ENCODE measurements at places on chromosomes 5 and 9.

DNA sequence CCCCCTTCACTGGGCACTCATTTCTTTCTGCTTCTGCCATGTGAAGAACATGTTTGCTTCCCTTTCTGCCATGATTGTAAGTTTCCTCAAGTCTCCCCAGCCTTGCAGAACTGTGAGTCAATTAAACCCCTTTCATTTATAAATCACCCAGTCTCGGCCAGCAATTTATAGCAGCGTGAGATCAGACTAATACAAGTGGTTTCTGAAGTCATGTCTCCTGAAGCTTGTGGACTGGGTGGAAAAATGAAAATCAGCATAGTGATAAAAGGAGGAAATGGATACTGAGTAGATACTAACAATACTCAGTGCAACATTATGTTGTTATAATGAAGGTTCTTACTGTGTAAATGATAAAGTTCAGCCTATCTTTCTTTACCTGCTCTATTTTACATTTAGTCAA, 35.1 kb downstream of the NNT start:
- no peak for DNase-seq

- no peak for DNase-seq
These were observed 69.2 kb upstream of the S1PR3 start for GRCh38 chr9:88922091-88922490.

- no peak for DNase-seq
These were observed 475.7 kb upstream of the CYLC2 start for GRCh38 chr9:102519423-102519822.

GRCh38 chr5:90915393-90915792, 356.8 kb downstream of the ADGRV1 start:
- no peak for DNase-seq

GRCh38 chr9:124776954-124777648, at the start of gene OLFML2A:
Gene OLFML2A (plus strand): TSS chr9:124777133. CDS start chr9:124777271, 138 bp downstream.
- DNase-seq, result no peak

DNA sequence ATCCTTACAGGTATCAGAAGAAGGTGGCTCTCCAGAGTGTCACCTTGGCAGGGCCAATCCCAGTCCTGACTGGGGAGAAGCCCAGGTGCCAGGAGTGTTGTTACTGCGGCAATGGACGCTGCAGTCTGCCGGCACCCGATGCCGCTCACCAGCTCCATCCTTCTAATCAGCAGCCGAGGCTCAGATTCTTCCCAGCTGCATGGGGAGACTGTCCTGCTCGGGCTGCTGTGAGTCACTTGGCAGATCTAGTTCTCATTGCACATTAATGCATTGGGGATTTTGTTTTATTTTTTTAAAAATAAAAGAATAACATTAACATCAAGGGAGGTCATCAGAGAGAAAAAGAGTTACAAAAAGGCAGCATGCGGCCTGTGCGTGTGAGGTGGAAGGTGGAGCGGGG, 115.8 kb downstream of the MTX3 start:
- DNase-seq, result no peak

DNA sequence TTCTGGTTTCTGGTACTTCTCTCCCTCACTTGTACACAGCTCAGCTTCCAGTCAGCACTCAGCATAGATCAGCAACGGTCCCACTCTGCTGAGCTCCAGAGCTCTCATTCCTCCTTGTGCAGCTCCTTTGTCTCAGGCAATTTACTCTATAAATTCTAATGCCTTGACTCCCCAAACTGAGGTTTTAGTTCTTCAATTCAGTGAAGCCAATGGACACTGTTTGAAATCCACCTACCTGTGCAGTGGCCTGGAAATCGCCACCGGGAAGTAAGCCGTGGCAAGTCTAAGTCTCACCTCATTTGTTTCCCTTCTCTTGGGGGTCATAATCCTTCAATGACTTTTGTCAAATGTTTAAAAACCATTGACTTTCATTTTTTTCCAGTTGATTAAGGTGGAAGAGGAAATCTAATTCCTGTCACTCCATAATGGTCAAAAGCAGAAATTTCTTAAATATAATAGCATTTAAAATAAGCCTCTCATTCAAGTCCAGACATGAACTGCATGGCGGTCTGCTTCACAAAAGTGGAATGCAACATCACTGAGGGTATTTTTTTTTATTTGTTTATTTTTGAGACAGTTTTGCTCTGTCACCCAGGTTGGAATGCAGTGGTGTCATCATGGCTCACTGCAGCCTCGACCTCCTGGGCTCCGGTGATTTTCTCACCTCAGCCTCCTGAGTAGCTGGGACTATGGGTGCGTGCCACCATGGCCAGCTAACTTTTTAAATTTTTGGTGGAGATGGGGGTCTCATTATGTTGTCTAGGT, 79.6 kb downstream of the C7 start:
- no peak for DNase-seq

DNA sequence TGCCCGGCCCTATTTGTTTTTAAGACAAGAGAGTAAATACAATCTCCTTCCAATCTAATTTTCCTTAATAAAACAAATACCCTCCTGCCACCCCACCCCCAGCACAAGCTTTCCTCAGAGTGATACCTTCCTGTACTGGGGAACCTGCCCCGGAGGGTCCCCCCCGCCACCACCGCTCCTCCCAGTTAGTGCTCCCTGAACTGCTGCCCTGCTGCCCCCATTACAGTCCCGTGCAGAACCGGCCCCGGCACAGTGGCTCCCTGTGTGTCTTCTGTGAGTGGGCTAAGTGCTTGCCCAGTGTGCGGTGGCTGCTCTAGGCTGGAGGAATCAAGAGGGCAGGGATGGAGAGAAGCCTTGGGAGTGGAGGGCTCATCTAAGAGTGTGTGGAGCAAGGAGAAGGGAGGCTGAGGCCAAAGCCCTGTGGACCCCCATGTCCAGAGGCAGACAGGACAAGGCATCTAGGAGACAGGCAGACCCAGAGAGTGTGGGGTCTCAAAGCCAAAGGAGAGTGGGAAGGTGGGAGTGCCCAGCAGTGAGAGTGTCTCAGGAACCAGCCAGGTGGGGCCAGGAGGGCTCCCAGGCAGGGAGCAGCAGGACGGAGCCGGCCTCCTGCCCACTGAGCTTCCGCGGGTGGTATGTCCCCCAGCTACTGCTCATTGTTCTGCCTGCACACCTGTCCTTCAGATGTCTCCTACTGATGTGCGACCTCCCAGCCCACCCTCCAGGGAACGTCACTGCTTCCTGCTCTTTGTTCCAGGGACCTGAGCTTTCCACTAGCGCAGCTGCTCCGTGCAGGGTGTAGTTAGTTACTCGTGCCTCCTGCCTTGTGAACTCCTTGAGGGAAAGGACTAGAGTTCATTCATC, 129.0 kb downstream of the DAB2IP start:
- no peak for DNase-seq

DNA sequence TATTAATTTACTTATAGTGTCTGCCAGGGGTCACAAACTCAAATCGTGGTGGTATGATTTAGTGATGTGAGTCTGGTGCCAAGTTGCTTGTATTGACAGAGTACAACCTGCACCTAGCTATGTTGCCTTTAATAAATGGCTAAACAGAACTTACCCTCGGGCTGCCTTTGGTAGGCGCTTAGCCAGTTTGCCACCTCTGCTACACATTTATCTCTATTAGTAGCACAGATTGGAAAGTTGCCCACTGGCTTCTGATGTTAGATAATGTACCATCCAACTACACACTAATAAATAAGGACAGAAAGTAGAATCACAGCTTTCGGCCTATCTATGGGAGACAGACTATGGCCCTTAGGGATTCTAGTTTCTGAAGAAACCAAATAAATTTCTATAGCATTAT, 368.4 kb downstream of the MAN2A1 start:
- DNase-seq, result no peak

GRCh38 chr5:73376618-73377170, 71.9 kb downstream of the FOXD1 start:
- no peak for DNase-seq

All from lung microvascular endothelial cell (primary cell).